Ammon's horn (tissue), 1 donor: ENCODE measurements at places on chromosomes 3 and 15.

DNA sequence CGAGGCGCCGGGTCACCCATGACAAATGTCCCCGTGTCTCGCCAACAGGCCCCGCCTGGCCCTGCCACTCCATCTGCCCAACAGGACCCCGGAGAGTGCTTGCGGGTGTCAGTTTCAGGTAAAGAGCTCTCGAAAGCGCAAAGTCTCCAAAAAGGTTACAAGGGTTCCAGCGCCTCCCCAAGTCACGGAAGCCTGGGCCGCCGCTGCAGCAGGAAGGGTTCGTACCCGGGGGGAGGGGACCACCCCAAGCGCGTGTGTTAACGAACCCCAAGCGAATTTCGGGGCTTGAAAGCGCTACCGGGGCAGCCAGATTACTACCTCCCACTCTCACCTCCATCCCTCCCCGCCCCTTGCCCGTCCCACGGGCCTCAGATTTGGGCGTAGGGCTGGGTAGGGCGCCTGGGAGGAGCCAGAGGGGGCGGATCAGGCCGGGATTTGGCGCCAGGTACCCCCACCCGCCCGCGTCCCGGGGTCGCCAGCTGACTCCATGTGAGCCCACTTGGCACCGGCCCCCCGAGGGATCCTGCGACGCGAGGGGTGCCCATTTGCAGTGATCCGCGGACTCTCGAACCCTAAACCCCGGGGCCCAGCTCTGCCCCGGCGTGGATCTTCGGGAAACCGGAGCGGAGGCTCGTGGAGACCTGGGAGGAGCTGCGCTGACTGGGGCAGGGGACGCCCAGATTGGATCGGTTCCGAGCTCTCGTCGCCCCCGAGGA, 85.9 kb downstream of the NR2F2 start:
- DNase-seq, result no peak

- DNase-seq, result peak; percentile 54
These were observed 1.6 kb upstream of the PPM1L start for GRCh38 chr3:160754371-160754854.

DNA sequence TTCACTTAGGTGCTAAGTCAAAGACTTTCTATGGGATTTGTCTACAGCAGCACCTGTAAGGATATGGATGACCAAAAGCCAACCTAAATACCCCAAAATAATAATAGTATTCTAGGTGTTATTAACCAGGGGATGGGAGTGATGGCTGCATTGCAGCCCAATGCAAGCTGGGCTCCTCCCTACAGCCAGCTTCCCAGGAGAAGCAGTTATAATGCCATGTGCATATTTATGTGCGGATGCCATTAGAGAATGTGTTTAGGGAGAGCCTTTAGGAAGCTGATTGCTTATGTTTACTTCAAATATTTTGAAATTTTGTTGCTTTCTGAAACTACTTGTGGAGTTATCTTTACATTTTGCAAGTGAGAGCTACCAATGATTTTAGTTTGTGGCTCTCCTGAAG, 237.3 kb downstream of the CHST2 start:
- no peak for DNase-seq

- no peak for DNase-seq
These were observed 12.8 kb downstream of the ALDH1L1 start for GRCh38 chr3:126167566-126167965.

DNA sequence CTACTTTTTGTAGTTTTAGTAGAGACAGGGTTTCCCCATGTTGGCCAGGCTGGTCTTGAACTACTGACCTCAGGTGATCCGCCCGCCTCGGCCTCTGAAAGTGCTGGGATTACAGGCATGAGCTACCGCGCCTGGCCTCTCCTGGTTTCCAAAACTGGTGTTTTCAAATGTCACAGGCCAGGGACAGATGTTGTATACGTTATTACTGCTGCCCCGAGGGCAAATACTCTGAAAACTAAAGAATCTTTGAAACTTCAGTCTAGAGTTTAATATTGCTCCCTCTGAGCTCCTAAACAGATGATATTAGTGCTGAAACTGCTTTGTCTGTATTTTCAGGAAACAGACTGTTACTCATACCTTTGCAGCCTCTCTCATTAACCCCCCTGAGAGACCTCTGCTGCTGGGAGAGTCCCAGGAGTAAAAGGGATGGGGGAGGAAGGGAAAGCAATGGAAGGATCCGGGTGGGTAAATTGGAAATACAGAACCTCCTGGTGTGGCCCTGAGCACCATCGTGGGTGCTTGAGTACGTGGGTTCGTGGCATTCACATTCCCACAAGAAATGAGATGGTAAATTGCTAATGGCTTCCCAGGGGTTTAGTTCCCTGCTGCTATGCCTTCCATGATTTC, 96.3 kb upstream of the IGF1R start:
- DNase-seq, result no peak

DNA sequence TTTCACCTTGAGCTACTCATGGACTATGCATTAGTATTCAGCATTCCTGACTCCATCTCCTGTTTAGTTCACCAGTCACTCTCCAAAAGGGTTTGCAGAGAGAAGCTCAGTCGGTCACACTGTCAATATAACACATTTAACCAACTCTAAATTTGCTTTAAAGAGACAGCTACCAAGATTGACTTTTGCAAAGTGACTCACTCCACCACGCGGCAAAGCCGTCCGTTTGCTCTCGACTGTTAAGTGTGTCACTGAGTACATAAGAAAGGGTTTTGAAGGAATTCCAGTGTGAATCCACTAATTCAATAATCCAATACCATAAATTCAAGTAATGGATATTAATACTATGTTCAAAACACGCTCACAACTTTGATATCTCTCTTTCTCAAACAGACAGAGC, 1006.7 kb upstream of the NR2F2 start:
- no peak for DNase-seq

DNA sequence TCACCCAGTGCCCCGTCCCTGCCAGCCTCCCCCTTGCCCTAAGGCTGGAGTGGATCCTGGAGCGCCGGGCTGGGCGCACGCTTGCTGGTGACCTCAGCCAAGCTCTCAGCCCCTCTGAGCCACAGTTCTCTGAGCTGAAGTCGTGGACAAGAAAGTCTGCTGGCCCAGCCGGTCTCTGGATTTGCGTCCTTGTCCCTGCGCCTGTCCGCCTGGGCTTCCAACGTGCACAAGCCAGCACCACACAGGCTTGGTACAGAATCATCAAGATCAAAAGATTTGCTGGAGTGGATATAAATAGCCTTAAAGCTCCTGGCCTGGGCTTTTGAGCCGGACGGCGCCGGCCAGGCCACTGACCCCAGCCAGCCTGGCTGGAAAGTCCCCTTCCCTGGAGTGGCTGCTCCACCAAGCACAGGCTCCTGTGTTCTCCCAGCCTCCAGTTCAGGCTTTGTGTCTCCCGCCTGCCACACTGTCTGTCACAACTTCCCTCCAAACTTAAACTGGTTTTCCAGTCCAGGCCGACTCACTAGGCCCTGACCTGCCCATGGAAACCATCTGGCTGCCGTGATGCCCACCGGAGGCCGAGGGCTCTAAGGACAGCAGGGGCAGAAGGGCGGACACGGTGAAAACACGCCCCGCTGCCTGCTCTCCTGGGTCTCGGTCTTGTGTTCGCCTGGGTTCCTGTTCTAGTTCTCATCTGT, 156.2 kb downstream of the NUP210 start:
- peak; percentile 58 for DNase-seq

GRCh38 chr15:35252351-35252865, 167.3 kb upstream of the NANOGP8 start:
- DNase-seq, result no peak

- DNase-seq, result no peak
These were observed 185.2 kb downstream of the ANXA2 start for GRCh38 chr15:60212536-60212935.

GRCh38 chr3:22474706-22475445, 723.9 kb upstream of the ZNF385D start:
- DNase-seq, result no peak

GRCh38 chr3:23819599-23820360, 14.0 kb downstream of the UBE2E1 start:
- DNase-seq, result peak; percentile 78

- no peak for DNase-seq
These were observed 345.2 kb downstream of the VPS13C start for GRCh38 chr15:61715082-61715481.

- DNase-seq, result no peak
These were observed 395.2 kb upstream of the TPM1 start for GRCh38 chr15:62647202-62647842.

- no peak for DNase-seq
These were observed 22.7 kb upstream of the ATP1B3 start for GRCh38 chr3:141853629-141854168.

DNA sequence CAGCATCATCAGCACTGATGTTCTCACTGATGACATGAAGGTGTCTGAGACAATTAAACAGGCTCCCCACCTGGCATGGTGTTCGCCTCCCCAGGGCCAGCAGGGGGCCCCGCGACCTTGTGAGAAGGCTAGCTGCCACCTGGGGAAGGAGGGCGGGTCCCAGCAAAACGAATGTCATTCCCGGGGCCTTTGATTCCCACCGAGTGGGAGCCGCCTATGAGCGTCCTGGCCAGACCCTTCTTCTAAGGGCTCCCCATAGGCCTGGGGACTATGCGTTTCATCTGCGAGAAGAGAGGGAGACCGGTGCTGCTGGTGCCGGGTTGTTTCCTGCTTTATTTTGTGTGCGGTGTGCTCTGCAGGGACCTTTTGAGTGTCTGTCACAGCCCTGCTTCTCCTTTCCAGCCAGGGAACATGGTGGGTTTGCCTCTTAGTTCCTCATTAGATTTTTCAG, 20.5 kb upstream of the MINDY4B start:
- DNase-seq, result no peak

GRCh38 chr3:87287011-87287410, 10.6 kb upstream of the POU1F1 start:
- no peak for DNase-seq

- no peak for DNase-seq
These were observed 1.4 kb downstream of the PGPEP1L start for GRCh38 chr15:99006146-99006545.

DNA sequence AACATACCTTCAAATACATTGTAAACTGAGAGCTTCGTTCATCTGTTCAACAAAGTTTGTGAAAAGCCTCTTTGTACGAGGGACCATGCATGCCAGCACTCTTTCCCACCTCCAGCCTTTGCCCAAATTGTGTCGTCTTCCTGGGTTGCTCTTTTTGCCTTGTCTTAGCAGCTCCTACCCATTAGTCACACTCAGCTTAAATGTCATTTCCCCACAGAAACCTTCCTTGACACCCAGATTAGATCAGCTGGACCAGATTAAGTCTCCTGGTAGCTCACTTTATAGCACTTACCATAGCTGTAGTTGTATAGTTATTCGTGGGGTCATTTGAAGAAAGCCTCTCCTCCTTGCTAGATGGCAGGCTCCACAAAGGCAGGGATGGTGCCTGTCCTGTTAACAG, 24.1 kb upstream of the SNRK start:
- no peak for DNase-seq

DNA sequence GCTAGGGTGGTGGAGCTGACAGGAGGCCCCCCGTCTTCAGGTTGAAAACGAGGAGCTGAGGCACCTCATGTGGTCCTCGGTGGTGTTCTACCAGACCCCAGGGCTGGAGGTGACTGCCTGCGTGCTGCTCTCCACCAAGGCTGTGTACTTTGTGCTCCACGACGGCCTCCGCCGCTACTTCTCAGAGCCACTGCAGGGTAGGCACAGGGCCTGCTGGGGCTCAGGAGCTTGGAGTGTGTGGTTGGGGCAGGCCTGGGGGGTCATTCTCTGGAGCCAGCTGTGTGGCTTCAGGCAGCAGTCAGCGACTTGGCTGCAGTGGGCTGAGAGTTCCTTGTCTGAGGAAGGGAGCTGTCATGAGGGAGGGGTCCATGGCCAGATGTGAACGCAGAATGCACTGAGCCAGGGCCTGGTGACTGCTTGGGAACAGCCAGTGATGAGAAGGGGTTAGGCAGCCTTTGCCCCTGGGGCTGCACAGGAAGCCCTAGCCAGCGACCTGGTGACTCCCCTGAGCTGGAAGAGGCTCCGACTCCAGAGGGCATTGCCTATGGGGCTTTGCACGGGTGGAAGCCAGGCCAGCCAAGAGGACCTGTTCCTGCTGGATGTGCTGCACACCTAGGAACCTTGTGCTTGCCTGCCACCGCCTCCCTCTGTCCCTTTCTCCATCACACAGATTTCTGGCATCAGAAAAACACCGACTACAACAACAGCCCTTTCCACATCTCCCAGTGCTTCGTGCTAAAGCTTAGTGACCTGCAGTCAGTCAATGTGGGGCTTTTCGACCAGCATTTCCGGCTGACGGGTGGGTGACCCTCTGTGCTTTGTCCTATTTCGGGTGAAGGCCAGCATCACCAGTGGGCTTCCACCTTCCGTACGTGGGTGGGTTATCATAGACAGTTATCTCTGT, 4.9 kb upstream of the STAB1 start:
- no peak for DNase-seq

DNA sequence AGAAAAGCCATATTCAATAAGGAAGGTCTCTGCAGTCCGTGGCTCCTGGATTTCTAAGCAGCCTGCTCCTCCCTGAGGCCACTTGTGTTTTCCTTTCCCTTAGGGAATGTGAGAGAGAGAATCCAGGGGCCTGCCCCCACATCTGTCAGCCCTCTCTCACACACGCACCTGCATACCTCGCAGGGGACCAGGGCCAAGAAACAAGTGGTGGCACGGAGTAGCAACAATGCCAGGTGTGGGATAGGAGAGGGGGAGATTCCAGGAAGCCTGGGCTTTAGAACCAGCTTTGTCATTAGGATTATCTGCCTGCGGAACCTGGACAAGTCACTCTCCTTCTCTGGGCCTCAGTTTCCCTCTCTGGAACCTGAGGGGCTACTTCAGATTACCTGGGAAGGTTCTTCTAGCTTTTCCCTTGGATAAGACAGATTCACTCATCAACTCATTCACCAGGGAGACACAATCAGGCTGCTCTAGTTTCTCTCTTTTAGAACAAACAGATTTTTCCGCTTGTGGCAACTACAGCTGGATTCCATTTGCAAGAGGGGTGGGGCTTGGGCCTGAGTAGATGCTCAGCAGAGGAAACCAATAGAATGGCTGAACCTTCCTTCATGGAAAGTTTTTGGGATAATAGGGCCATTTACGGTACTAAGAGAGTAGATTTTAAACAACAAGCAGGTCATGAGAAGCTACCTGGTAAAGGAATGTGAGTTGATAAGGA, 19.5 kb downstream of the BCL6 start:
- DNase-seq, result no peak

DNA sequence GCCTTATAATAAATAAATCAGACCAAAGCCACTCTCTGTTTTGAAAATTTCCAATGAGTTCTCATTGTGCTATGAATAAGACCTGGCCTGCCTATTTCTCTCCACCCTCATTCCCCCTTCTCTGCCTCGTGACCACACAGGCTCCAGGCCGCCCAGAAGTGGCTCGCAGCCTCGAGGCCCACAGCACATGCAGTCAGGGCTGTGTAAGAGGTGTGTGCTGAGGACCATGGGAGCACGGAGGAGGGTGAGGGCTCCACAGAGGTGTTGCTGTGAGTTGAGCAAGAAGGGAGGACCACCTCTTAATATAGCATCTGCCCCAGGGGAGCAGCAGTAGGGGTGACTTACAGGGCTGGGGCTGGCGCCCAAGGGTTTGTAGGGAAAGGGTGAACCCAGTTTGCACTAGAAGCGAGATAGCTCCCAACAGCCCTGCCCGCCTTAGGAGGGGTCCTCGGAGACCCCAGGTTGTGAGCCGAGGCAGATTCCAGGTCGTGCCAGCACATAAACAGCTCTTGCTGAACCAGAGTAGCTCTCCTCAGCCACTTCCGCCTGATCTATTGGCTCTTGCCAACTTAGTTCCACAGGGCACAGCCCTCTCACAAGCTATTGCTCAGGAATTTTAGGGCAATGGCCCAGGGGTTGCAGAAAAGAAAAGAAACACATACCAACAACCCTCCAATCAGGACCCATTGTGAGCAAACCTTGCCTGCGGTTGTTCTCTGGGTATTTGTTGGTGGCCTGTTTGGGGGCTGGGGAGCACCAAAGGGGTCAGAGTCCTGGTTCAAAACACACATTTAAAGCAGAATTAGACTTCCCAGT, 117.7 kb downstream of the MYLK start:
- DNase-seq, result no peak
